ENCODE measurements at places on chromosomes 6 and 20.

DNA sequence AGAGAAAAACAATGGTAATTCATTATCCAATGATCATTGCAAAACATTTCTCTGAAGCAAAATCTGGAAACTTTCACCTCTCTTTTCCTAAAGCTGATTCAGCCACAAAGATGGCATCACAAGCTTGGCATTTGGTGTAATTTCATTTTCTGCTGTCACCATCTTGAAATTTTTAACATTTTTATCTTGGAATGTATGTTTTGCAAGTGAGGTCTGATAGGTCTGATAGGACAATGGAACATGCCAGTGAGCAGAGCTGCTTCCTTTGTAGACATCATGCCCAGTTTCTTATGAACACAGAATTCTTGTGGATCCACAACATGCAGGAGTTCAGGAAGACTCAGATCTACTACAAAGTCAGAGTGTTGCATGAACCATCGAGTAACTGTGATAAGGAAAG is 969.6 kb downstream of the EYS start:
- no peak for DNase-seq

DNA sequence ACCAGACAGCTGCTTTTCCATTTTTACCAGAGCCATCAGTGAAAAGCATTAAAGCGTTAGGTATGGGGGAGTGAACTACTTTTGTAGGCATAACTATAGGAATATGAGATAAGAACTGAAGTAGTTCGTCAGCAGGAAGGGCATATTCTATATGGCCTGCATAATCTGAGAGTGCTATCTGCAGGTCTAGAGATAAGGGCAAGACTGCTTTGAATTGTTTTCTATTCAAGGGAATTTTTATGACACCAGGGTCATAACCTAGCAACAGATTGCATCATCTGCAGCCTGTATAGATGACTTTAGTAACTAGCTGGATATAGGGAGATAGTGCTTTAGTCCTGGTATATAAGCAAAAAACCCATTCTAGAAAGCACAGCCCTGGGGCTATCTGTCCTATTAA is 437.3 kb upstream of the HTR1E start:
- no peak for DNase-seq

DNA sequence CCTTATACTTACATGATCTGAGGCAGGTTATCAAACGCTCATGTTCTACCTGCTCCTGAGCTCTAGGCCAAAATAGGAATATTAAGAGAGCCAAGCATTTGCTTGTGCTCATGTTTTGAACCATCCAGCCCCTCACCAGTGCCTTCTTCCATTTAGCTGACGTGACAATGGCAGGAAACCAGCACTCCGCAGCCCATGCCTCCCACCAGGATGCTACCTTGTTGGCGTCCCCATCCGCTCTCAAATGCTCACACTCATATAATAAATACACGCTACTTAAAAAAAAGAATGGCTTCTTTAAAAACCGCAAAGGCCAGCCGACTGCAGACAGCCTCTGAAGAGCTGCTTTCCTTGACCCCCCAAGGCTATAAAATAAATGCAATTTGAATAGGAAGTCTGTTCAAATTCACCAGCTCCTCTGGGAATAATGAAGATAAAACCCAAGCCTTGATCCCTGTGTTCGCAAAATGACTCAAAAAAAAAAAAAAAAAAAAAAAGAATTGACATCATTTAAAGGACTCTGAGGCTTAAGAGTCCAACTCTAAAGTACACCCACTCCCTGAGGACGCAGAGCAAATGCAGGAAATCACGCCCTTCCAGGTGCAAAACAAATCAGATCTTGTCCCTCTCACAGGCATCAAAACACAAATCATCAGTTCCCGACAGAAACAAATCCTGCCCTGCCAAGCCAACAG is 29.0 kb downstream of the RNASET2 start:
- no peak for DNase-seq

DNA sequence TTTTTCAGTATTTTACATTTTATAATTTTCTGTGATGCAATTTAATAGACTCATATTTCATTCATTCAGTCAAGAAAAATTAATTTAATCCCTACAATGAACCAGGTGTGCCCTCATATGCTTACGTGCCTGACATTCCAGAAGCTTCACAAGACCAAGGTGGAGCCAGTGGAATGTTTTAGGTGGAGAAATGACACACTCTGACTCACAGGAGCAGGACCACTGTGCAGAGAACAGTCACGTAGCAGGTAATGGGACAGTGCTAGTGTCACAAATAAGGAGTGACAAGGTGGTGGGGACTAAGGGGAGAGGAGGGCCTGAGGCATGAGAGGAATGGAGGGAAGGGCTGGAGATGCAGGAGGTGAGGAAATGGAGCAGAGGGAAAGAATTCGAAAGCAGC is 37.0 kb upstream of the HLA-G start:
- no peak for DNase-seq

DNA sequence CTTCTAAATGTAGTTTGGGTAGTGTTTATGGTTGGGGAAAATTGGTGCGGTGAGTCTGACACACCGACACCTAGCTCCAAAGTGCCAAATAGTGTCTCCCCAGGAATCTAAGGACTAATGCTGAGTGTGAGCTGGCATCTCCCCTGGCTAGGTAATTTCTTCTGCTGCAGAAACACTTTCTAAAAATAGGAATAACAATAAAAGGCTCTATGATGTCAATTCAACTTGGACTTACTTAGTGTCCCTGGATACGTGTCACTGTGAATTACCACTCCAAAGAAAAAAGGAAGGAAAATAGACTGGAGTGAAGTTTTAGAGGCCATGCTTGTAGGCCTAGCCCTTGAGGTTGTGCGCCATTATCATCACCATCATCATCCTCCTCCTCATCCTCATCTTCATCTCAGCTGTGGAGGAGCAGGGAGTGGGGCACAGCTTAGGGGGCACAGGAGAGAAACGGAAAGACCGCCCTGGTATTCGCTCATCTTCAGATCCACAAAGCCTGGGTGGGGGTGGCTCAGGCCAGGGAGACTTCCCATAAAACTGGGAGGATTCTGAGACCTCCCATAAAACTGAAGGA is 89.6 kb downstream of the TBC1D7 start:
- no peak for DNase-seq

DNA sequence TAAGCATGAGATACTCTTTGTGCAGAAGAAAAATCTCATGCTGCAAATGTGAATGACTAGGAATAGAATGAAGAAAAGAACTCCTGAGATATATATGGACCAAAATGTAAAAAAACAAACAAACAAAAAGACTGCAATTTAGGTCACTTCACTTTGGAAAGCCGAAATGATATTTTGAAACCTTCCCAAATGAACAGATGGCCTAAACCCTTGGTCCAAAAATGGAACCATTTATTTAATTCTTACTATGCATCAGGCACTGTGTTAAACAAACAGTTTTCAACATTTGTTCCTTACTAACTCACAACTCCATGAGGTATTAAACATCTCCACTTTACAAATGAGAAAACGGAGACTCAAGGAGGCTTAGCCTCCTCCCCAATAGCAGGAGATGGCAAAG is 107.5 kb downstream of the VIP start:
- DNase-seq, result no peak

- no peak for DNase-seq
Measured at GRCh38 chr6:43287717-43288679, 10.1 kb upstream of the SLC22A7 start.

GRCh38 chr6:50819904-50820868 is 1.5 kb downstream of the TFAP2B start:
- no peak for DNase-seq

Measured in activated T-cell treated with anti-CD3 and anti-CD28 coated beads for 4 hours (primary cell).